ENCODE measurements at places on chromosomes 7 and 10.
A peak's percentile ranks its signal among the peaks of the same experiment; 100 is the strongest.

DNA sequence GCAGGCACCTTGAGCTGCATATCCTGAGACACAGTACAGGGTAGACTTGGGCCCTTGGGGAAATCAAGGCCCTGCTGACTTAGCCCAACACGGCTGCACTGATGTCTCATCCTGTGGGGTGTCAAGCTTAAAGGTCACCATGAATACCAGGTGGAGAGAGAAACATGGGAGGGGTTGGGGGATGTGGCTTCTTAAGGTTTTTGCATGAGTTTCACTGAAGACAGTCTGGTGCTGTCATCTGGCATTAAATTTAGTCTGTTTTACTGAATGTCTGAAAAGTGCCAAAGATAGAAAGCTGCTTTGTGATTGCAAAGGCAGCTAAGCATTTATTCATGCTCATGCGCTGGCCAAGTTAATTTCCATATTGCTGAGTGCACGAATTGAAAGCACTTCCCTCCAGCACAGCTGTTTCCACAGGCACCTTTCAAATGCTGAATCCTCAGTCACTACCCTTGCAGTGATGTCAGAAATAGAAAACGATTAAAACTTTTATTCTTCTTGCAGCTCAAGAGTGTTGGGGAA, 102.1 kb downstream of the OSBPL3 start:
- DNase-seq, result no peak

DNA sequence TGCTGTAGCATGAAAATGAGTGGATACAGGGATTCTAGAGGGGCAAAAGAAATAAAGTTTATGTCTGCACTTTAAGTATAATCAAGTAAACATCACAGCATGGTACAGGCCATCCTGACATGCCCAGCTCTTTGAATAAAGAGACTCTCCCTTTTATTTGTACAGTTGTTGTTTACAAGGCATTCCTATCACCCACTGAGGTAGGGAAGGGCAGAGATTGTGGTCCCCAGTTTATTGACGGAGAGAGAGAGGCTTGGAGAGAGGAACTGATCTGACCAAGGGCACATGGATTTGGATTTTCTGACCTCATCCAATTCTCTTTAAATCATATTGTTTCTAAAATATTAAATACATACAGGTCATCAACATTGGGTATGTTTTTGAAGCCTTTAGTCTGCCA, 53.9 kb downstream of the TACC2 start:
- no peak for DNase-seq

DNA sequence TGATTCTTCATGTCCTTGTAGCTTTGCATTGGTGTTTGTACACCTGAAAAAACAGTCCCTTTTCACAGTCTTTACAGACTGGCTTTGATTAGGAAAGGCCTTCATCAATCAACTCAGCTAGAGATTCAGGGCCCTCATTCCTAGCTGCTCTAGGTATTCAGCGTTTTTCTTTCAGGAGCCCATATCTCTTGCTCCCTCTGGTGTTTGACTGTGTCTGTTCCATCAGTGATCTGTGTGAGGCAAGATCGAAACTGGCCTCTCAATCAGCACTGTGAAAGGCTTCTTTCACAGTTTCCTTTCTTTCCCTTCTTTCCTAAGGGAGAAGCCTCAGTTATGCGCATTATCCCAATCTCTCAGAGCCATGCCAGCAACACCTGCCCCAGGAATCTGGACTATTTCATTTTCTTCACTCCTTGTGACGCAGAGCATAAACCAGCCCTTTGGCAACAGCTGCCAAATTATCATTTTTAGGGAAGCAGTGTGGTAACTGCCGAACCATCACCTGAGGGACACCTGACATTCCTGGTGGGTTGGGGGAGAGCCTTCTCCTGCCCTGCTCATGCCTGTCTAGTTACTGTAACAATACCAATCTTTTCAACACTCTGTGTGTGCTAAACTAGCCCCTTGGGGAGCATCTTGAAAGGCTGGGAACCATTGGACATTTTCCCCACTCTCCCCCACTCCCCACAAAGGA, 75.7 kb upstream of the CCDC71L start:
- DNase-seq, result no peak

- no peak for DNase-seq
Observed at GRCh38 chr10:73534857-73535256, 39.0 kb upstream of the PPP3CB start.

- DNase-seq, result no peak
Observed at GRCh38 chr10:2984682-2985081, 82.7 kb upstream of the PFKP start.

DNA sequence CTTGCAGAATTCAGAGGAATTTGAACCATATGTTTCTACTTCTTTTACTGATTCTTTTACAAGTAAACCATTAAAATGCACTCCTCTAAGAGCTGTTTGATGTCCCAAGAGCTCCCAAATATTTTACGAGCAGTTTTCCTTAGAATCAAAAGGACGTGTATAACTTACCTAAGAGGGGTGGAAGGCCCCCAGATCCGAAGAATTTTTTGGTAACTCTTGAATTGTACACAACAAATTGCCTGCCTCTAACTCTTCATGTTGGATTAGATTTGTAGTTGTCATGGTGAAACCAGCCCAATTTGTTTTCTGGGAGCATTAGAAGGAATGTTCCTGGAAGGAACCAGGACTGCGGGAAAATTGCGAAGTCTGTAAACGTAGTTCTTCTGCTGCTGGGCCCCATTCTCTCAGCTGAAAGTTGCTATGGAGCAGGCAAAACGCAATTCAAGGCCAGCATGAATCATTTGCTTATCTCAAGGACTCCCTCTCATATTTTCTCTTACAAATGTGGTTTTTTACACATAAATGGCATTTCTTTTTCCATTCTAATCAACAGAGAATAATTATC, 124.8 kb upstream of the TMEM72 start:
- DNase-seq, result no peak

- no peak for DNase-seq
Observed at GRCh38 chr7:30922596-30922995, 10.9 kb downstream of the AQP1 start.

DNA sequence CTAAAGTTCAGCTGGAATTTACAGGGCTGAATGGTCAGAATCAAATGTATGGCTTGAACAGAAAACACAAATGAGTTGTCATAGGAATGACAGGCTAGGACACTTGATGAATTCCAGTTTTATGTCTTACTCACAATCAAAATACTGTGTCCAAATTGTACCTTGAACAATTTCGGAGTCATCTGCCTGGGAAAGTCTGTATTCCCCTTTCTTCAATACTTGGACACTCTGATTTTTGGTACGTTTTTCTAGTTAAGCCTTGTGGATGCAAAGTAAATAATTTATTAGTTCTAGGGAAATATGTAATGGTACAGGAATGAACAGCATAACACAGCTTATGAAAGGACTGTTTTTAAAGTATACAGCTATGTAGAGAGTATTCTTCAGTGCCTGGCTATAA, 100.4 kb downstream of the ITGB8 start:
- DNase-seq, result no peak

- DNase-seq, result no peak
Observed at GRCh38 chr10:129042776-129043595, 424.1 kb upstream of the MGMT start.

GRCh38 chr10:131825960-131826650, 74.7 kb upstream of the PPP2R2D start:
- DNase-seq, result no peak

GRCh38 chr7:129778770-129779601, 167.5 kb downstream of the NRF1 start:
- DNase-seq, result no peak

DNA sequence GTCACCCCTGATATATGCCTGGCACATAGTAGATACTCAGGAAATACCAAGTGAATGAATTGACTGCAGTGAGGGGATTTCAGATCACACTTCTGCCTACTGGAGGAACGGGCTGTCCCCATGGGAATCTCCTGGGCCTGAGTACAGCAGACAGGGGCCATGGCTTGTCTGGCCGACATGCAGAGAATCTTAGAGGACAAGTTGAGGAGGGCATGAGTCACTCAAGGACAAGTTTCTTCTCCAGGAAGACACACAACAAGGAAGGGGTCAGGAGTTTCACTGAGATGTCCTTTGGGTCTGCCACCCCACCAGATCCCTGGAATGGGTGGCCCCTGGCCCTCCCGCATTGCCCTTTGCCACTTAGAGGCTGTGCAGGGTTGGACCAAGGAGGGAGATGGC, 20.7 kb downstream of the PLPP4 start:
- no peak for DNase-seq

GRCh38 chr10:88523739-88524400, 59.2 kb downstream of the RNLS start:
- no peak for DNase-seq

GRCh38 chr7:55056577-55057480, 38.0 kb downstream of the EGFR start:
- no peak for DNase-seq

- DNase-seq, result no peak
Observed at GRCh38 chr7:4707980-4708411, 25.9 kb downstream of the FOXK1 start.

- no peak for DNase-seq
Observed at GRCh38 chr10:55837273-55837672, 523.8 kb downstream of the ZWINT start.

DNA sequence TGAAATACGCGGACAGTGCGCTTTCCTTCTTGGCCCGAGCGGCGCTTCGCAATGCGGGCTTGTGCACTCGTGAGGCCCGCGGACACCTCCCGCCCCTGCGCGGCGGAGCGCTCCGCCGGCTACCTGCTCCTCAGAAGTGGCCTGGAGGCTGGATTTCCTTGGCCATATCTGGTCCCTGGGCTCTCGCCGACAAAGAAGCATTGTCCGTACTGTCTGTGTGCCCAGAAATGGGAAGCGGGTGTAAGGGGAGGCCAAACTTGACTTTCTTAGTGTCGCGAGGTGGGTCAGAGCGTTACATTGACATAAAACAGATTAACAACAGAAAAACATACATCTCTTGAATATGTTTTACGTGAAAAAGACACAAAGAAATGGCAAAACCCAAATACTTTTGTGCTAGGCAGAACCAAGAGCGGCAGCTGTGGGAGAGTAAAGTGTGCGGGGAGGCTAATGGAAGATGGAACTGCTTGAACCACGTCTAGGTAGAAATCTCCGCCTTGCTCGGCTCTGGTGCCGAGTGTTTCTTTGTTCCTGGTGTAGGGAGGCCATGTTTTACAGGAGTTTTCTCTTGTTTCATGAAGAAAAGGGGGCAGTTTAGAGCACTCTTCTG, 1.4 kb downstream of the LANCL2 start:
- no peak for DNase-seq

GRCh38 chr7:13986208-13986607, 3.3 kb downstream of the ETV1 start:
- DNase-seq, result no peak

GRCh38 chr7:17301471-17302456, 3.3 kb downstream of the AHR start:
- peak; percentile 15 for DNase-seq

DNA sequence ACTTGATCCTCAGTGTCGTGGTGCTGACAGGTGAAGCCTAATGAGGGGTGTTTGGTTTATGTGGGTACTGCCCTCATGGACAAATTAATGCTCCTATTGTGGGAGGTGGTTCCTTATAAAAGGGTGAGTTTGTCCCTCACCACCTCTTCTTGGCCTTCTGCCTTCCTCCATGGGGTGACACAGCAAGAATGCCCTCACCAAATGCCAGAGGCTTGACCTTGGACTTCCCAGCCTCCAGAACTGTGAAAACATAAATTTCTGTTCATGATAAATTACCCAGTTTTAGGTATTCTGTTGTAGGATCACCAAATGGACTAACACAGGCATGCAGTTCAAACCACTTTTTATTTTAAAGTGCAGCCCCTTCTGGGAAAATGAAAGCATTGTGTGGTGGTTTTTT, 39.4 kb downstream of the BAMBI start:
- DNase-seq, result no peak
